ENCODE measurements at places on chromosomes 16 and 17.

- DNase-seq, result no peak
Measured at GRCh38 chr16:50269769-50270509, 3.6 kb downstream of the ADCY7 start.

DNA sequence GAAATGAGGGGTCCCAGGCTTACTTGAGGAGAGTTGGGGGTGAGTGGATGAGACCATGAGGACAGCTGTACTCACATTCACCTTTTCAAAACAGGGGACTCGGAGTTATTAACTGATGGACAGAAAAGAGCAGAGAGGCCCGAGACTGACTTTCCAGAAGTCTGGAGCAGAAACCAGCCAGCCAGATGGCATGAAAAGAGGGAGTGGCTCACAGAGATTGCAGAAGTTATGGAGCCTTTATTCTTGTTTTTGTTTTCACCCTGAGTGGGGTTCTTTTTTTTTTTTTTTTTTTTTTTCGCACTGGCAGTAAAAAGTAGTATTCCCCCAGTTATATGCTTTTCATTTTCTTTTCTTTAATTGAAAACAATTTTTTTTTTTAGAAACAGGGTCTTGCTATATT, 18.9 kb downstream of the TVP23A start:
- DNase-seq, result no peak

DNA sequence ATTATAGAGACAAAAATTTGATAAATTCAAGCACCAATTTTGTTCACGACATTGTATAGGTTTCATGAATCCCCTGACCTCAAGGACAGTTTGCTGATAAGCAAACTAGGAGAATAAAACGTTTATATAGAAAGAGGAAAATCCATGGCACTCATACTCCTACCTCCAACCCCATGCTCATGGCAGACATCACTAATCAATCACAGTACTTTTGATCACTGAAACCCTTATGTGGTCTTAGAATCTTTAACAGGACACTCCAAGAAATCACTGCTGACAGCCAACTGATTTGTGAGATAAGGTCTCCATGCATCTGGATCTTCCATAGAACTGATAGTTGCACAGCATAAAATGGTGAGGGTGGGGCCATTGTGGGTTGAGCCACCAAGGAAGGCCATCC, 4.7 kb upstream of the NHERF1 start:
- no peak for DNase-seq

DNA sequence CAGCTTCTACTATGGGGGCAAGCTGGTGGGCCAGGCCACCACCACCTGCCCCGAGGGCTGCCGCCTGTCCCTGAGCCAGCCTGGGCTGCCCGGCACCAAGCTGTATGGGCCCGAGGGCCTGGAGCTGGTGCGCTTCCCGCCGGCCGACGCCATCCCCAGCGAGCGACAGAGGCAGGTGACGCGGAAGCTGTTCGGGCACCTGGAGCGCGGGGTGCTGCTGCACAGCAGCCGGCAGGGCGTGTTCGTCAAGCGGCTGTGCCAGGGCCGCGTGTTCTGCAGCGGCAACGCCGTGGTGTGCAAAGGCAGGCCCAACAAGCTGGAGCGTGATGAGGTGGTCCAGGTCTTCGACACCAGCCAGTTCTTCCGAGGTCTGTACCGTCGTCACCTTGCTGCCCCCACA, 19.5 kb downstream of the IRF8 start:
- DNase-seq, result no peak

DNA sequence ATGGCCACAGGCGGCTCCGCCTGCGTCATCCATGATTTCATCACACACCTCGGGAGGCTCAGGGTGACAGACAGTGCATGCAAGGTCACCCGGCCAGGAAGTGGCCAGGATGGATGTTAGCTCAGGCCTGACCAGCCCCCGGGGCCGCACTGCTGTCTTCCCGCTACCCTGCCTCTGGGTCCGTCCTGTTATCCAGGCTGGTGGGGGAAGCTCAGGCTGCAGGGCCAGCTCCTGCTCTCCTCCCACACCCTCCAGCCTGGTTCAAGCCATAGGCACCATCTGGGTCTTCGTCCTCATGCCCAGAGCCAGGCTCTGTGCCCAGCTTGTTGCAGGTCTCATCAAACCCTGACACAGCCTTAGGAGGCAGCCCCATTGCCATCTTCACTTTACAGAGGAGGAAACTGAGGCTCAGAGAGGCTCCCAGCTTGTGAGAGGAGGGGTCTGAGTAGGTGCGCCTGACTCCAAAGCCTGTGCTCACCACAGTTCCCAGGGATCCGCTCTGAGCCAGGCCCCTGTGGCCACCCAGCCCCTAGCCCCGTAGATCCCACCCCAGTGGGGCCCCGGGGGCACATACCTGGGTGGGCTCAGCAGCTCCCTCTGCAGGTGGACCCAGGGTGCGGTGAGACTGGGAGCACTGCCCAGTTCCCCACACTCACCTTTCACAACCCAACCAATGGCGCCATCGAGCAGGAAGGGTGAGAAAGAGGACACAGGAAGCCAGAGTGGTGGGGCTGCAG, 412 bp upstream of the ADGRG3 start:
- DNase-seq, result no peak

DNA sequence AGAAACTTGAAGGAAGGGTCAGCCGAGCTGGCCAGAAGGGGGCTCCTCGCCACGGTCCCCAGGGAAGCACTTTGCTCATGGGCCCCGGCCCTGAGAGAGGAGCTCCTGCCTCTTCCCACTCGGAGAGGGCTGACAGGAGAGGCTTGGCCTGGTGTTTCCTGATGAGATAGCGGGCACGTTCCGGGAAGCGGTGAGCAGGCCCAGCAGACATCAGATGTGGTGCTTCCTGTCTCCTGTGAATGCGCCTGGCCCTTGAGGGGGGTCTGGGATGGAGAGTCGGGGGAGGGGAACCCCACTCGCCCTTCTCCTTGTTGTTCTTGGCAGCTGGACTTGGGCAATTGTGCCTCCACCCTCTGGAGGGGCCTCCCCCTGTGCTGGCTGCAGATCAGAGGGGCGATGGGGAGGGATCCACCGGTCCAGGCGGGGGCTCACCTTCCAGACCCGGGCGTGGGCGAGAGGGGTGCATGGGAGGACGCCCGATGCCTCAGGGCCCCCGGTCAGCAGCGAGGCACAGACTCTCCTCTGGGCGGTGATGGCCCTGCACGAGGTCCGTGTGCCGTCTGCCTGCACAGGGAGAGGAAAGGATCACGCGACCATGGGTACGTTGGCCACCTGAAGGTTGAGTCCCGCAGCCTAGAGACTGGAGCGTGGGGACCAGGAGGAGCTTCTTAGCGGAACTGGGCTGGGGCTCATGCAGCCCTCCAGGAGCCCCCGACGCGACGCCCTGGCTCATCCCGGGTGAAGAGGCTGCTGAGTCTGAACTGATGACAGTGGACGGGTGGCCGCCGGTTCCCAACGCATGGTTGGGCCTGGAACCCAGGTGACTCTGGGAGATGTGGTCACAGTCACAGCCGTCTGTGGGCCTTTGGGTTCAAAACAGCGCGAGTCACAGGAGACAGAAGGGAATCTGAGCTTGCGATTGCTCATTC, 25.4 kb downstream of the METRNL start:
- no peak for DNase-seq

DNA sequence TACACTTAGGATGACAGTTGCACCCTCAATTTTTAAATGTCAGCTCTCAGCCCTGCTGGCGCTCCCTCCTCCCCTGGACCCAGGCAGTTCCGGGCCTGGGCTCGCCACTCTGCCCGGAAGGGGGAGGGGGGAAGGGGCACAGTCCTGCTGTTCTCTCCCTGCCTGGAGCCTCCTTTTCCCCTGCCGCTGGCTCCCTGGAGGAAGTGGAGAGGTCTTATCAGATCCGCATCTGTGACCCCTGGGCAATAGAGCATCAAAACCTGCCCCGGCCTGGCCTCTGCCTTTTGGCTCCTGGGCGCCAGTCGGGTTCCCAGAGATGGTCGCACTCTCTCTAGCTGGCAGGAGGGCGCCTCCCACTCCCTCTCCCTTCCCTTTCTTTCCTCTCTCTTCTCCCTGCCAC, 149.3 kb downstream of the IRF8 start:
- DNase-seq, result no peak

DNA sequence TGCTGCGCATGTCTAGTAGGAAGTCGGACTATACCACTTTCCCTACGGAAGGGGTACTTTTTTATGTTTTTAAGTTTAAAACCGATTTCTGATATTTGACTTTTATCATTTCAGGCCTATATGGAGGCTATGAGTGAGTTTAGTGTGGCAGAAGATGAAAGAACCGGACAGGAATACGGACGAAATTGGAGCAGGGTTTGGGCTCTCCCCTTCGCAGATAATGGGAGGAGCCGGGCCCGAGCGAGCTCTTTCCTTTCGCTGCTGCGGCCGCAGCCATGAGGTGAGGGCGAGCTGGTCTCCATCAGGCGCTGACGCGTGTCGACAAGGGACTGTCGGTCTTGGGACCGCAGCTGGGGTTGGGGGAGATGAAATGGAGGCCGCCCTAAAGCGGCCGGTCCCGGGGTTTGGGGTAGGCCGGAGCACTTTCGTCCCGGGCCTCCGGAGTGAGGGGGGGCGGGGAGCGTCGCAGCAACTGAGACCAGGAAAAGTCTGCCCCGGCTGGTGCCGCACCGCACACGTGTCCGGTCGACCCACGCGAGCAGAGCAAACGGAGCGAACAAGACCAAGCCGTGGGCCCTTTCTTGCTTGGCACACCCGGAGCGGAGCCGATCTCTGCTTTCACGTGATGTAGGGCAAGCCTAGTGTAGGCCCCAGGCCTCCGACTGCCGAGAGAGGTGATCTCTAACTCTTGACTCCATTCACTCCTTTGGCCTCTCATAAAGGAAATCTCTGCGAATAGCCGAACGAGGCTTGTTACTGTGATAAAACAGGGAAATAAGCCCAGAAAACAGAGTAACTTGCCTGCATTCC, at the start of gene RPL19:
Gene RPL19, plus strand, starts transcription at position 214 of the 810 bp plus-strand sequence. Its CDS starts 62 bp downstream, at position 276.
- no peak for DNase-seq

DNA sequence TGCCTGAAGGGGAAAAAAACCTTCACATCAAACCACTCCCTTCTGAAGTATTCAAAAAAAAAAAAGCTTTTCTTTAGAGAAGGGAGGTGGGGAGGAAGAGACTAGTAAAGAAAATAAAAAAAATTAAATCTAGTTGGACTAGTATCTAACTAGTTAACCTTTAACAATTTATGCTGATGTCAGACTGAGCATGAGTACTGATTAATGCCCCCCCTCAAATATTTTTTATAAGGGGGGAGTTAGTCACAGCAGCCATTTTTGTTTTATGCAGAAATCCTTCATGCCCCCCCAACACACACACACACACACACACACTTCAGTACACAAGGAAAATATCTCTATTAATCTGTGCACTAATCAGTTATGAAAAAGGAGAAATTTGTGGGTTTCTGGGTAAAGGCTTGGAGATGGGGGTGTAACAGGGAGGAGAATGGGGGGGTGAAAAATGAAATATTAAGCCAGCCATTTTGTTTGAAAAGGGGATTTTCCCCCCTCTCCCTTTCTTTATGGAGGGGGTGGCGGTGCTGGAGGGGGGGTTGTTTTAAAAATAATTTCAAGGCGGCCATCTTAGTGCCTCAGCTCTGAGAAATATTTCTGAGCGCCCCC, 4.7 kb upstream of the CHD3 start:
- no peak for DNase-seq

DNA sequence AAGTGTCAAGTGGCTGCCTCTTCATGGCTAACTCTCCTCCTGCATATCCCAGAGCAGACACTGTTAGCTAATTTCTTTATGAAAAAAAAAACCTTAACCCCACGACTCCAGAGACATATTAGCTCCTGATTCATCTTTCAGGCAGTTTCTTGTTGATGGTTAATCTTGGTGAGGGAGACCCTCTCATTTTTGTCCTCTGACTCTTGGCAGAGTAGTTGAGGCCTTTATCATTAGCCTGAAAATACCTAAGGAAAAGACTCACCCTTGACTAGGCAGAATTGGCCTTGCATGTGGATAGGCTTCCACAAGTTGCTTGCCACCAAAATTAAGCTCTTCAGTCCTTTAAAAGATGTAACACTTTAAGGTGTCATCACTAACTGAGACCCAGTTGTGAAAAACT, 4.0 kb downstream of the CRYBA1 start:
- DNase-seq, result no peak

Data from globus pallidus (tissue), 1 donor.